ENCODE measurements at places on chromosomes 4 and X. TPM values are rescaled to one million over a fixed set of nuclear protein-coding genes. Genes with fewer than 3 reads are reported as not detected.

- no peak for DNase-seq
Measured at GRCh38 chr4:37236165-37236564, 8.4 kb upstream of the NWD2 start.

- DNase-seq = no peak
Measured at GRCh38 chr4:45663003-45663402, 460.9 kb downstream of the GABRG1 start.

DNA sequence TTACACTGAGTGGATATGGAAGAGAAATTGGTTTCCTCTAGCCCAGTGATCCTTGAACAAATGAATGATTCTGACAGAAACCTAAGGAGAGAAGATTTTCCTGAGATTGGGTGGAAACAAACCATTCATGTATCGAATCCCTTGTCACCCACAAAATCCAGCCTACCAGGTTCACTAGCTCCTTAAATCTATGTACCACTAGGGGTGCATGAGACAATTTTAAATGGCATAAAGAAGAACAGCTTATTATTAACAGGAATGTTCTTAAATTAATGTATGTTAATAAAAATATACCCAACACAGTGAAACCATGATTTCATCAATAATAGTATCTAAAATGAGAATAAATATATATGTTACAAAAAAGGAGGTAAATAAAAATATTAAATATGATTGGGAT is 118.4 kb upstream of the LNX1 start:
- no peak for DNase-seq

DNA sequence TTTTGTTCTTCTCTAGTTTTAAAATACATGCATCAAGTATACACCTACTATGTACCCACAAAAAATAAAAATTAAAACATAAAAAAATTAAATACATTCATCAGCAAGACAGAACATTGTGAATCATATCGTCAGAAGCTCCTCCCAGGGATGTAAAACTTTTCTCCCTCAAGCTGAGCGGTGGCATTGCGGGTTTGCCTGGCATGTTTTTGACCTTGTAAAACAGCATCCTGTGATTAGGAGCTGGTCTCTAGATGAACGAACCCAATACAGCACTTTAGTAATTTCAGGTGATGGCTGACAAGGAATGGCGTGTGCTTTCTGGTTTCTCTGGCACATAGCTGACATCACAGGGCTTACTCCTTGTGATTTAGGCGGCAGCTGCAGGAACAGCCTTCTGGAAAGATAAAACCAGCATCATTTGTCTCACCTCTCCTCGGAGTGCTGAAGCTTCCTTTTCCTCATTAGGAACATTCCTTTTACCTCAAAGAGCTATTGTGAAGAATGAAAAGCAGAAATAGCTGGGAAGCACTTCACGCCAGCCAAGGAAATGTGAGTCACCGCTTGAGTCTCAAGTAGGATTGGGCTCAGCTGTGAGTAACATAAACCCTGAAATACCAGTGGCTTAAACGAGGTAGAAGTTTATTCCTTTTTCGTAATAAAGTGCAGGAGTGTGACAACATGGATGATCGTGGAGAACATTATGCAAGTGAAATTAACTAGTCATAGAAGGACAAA is 44.3 kb downstream of the NYX start:
- DNase-seq = no peak

CLCN5 gene
- 3.2 TPM for total RNA-seq

GRCh38 chr4:15488658-15489470 is 19.2 kb downstream of the CC2D2A start:
- no peak for DNase-seq

DNA sequence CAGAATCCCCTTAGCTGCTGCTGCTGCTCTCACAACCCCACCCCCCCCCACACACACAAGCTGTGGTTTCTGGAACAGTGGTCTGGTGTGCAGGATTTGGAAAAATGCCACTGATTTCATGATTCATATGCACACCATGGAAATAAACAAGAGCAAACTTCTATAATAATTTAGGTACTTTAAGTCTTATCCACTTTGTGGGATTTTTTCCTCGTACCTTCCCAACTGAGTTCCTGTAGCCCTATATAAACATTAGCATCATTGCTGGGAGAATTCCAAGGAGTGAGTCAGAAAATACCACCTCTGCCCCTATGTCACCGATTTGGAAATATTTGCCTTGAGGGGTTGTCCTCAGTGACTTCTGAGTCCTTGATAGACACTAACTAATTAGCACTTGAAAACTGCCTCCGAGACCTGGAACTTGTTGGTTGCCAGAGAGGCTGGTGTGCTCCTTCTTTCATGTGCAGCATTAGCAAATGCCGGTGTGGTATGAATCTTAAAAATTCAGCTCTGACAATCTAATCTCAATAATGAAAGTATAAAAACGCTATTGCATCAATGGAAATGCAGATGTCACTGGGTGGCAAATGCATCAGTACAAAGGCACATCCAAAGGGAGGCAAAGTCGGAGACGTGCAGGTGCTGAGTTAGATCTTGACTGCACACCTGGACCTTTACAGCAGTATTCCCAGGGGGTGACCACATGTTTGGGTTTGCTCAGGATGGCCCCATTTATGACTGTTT is 61.8 kb downstream of the CPE start:
- DNase-seq = no peak

DNA sequence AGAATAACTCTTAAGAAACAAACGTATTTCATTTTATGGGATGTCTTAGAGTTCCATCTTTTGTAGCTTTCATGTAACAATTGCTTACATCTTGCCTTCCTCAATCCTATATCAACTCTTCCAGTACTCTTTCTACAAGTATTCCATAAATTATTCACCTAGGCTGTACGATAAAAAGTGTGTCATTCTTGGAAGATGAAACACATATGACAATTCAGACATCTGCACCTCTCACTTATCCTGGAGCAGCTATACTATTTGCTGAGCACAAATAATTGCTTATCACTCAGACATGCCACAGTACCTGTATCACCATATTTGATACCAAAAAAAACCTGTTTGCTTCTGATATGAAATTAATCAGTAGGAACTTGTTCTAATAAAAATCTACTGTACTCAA is 1.0 kb downstream of the POF1B start:
- DNase-seq = no peak

- DNase-seq = no peak
Measured at GRCh38 chrX:9874483-9874882, 88.3 kb downstream of the SHROOM2 start.

BTK gene
- not detected for total RNA-seq

ZFP92 gene
- total RNA-seq = 0.98 TPM

DNA sequence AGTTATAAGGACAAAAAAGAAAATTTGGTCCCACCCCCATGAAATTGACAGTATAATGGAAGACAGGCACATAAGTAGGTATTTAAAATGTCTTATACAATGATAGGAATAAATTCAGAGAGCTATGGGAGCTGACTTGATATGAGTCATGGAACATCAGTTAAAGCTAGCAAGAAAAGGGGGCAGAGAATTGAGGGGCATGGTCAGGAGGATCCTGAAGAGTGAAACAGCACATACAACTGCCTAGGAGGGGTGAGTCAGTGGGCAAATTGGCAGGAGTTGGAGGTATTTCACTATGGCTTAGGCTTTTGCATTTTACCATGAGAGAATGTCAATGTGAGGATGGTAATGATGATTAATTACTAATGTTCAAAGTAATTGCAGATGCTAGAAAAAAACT is 95.4 kb upstream of the BANK1 start:
- no peak for DNase-seq

All from activated CD4-positive, alpha-beta T cell treated with anti-CD3 and anti-CD28 coated beads for 36 hours (primary cell).